Activated CD8-positive, alpha-beta memory T cell treated with anti-CD3 and anti-CD28 coated beads for 4 hours (primary cell): ENCODE measurements at places on chromosomes 7 and 10.
A peak's percentile ranks its signal among the peaks of the same experiment; 100 is the strongest.

DNA sequence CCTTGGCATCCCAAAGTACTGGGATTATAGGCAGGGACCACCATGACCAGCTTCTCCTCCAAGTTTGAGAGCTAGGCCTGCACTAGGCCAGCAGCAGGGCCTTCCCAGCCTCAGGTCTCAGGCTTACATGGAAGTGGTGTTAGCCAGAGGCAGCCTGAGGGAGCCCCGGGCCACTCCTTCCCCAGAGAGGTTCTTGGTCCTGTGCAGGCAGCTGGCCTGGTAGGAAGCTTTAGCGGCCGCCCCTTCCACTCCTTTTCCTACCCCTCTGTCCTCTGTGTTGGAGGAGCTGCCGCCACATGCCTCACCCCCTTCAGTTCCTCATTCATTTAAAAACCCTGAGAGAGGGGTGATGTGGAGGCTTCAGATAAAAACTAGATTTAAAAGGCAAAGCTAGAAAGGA is 40.3 kb downstream of the TSPAN15 start:
- no peak for DNase-seq

DNA sequence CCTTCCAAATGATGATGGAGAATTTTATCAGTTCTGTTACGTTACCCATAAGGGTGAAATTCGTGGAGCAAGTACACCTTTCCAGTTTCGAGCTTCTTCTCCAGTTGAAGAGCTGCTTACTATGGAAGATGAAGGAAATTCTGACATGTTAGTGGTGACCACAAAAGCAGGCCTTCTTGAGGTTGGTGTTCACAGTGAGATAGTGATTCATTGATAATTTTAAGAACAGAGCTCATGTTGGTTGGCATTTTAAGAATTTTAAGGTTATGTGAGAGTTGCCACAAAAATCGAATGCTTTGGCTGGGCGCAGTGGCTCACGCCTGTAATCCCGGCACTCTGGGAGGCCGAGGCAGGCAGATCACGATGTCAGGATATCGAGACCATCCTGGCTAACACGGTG is 25.9 kb downstream of the TAX1BP1 start:
- no peak for DNase-seq

DNA sequence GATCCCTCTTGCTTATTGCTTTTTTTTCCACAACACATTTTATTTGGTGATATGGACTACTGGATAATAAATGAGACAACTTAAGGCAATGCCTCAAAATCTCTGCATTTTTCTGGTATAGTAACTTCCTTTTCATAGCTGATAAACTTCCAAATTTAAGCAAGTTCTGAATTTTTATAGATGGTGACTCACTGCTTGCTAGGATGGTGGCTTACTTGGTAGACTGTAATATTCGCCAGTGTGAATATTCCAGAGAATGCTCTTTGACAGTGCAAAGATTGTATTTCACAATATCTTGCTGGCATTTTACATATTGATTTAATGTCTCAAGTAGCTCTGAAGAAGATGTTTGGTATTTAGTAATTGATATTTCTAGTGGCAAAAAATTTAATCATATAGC is 472.4 kb downstream of the TFEC start:
- no peak for DNase-seq

- DNase-seq = peak; percentile 75
Measured at GRCh38 chr7:92178928-92179924, at the start of gene LRRD1. Gene LRRD1 (minus strand): TSS chr7:92179142. CDS start chr7:92165202, 13,940 bp downstream.

DNA sequence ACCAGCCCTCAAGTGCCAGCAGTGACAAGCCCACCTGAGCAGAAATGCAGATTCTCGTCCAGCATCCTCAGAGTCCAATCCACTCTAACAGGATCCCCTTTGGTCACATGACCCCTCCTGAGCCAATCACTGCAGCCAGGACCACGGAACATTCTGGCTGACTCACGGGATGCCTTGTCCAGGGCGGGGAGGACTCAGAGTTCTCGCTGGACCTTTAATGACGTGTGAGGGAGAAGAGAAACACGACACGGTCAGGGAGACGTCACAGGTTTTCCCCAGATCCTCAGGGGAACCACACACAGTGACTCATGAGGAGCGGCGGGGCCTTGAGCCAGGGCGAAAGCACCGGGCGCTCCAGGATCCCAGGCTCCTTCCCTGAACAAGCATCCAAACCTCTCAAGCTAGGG is 155.7 kb downstream of the PTPRN2 start:
- DNase-seq = no peak

DNA sequence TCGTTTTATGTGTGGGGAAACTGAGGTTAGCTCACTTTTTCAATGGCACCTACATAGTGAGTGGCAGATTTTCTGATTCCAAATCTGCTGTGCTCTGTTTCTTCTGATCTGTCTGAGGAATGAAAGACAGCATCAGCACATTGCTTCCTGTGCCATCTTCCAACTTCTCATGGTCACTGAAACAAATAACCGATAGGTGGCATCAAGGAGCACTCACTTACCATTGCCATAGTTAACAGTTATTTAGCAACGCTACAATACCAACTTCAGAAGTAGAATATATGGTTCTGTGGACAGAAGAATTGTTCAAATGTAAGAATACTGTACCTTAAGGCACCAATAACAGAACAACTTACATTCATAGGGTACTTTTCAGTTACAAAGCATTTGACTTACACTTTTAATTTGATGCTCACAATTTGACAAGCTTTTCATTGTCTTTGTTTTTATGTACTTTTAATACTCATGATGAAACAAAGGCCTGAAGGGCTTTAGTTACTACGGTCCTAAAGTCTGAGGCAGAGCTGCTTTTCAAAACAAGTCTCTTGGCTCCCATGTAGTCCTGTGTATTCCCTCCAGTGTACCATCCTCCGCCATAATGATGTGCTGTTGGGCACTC is 228.9 kb upstream of the TCF7L2 start:
- no peak for DNase-seq

DNA sequence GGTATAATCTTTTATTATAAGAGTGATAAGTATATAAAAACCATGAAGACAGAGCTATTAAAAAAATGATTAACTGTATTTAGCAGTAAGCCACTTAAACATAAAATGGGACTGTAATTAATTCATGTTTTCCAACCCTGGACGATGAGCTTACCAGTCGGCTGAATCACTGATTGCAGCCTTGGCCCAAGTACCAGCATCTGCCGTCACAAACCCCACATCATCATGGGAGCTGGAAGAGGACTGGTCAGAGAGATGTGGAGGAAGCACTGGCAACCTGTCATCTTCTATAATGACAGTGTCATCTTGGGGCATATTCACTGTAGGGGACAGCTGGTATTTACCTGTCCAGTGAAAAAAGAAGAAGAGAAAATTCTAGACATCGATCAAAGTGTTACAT is 473.6 kb downstream of the PARD3 start:
- DNase-seq = no peak

DNA sequence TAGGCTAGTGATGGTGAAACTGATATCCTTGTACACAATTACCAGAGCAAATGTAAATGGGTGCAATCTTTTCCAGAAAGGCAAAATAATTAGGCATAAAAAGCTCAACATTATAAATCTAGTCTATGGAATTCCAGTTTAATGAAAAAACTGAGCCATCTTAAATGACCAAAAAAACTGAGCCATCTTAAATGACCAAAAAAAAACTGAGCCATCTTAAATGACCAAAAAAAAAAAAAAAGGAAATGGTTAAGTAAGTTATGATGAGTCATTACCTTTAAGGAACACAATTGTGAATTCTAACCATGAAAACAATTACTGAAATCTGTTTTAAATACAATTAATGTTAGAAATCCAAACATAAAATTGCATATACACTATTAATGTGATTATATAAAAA is 25.3 kb downstream of the USP6NL start:
- DNase-seq = no peak

DNA sequence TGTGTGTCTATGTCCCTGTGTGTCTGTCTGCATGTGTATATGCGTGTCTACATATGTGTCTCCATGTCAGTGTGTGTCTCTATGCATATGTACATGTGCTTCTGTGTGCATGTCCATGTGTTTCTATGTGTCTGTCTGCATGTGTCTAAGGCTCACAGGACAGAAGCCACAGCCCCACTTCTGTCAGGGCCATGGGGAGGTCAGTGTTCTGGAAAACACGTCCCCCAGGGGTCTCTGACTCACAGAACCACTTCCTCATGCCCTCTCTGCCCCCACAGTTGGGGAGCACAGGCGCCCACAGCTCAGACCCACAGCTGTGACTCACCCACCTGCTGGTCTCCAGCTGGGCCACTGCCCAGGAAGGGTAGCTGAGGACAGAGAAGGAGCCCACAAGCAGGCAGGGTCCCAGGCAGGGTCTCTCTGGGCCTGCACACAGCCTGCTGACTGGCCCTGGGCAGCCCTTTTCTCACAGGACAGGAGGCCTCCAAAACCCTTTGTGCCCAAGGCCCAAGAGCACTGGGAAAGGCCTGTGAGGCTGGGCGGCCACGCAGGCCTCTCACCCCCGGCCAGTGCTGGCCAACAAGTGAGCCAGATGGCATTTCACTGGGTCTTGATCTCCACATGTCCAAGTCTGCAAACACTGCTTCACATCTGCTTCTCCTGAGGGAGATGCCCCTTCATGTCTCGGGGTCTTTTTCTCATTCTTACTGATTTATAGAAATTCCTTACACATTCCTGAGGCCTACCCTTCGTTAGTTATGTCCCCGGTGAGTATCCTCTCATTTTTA is 102.9 kb upstream of the FAM20C start:
- no peak for DNase-seq

DNA sequence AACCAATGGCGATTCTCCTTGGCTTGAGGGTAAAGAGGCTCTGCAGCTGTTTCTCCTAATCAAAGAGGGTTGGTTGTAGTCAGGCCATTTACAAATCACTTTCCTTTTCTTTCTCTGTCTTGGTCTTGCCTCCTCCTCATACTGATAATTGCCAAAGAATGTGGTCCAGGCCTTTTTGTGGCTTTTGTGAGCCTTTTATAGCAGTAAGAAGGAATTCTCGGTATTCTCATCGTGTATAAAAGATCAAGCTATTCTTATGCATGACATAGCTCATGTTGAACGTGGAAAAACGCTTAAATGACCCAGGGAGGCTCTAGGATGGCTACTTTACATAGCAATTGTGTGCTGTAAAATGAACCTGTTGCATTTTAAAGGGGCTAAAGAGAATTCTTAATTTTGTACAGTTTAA is 62.6 kb downstream of the RBM20 start:
- no peak for DNase-seq

GRCh38 chr10:58479045-58479444 is 33.6 kb upstream of the BICC1 start:
- DNase-seq = no peak

GRCh38 chr10:35765066-35765527 is 123.0 kb upstream of the FZD8 start:
- DNase-seq = no peak

DNA sequence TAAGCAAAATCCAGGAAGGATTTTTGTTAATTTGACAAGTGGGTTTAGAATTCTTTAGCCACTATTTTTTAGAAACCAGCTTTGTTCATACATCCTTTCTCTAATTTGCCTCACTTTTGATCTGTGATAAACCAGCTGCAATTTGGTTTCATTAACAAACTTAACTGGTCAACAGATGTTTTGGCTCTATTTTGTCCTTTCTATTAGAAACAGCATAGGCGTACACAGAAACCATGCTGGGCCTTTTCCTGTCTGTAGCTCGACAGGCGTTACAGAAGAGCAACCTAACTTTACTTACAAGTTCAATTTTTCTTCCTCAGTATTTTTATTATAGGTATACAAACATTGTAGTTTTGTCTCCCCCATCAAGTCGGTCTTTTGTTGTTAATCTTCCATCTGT is 28.2 kb downstream of the KAT6B start:
- no peak for DNase-seq

DNA sequence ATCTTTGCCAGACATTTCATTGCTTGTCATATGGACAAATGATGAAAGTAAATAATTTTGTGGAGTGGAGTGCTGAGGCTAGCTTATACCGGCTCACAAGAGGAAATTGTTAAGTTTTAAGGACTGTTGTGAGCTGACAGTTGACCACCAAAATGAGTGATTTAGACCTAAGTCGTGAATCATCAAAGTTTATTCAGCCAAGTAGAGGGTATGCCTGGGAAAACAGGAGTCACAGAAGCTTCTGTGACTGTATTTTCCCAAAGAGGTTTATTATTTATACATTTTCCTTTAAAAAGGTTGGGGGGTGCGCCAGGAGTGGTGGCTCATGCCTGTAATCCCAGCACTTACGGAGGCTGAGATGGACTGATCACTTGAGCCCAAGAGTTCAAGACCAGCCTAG is 21.8 kb downstream of the MRPS24 start:
- no peak for DNase-seq

DNA sequence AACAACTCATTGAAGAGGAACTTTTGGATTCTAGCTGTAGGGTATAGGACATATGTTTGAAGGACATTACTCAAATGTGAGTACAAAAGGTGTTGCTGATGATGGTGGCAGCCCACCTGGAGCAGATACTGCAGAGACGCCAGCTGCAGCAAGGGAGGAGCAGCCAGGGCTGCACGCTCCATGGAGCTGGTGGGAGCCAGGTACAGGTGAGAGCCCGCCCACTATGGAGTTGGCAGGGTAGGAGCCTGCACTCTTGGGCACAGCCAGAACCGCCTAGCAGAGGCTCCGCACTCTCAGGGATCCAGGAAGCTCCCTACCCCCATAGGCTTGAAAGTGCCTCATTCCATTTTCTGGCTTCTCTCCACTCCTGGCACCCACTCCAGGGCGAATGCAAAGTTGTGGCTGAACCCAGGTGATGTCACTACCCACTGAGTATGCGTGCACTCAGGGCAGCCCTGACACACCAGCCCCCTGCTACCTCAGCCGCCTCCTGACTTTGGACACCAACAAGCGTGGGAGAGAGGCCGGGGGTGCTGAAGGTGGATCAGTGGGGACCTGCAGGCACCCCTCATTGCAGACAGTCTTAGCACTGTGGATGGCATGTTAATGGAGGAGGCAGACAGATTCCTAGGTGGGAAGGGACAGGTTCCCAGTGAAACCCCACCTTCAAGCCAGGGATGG is 761.1 kb downstream of the IPMK start:
- no peak for DNase-seq

- DNase-seq = no peak
Measured at GRCh38 chr7:95549818-95550529, 46.3 kb downstream of the PDK4 start.

GRCh38 chr10:86267286-86268195 is 99.1 kb downstream of the GRID1 start:
- DNase-seq = no peak

DNA sequence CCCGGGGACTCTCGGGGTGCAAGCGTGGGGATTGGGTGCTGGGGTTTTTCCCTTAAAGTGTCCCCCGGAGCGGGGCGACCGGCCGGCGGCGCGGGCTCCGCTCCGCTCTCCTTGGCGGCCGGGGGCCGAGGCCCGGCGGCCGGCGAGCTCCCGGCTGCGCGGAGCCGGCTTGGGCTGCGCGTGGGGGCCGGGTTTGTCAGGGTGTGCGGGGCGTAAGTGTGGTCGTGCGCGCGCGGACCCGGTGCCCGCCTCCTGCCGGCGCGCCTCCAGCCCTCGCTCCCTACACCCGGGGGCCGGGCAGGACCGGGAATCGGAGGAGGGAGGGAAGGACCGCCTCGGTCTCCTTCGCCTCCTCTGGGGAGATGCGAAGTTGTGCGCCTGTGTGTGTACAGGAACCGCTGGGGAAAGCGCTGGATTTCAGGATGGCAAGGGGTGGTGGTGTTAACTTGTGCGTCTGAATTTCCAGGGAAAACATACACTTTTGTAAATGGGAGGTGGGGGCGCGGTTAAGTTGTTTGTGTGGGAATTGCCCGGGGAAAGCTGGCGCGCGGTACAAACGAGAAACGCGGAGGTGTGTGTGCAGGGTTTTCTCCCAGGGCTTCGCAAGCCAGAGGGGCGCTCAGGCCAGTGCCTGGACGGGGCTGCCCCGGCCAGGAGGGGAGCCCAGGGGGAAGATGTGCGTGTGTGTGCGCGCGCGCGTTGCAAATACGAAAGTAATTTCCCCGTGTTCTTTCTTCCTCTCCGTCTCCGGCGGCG is 737 bp downstream of the ZMIZ1 start:
- no peak for DNase-seq
